Thyroid gland (tissue), 4 donors: ENCODE measurements at places on chromosomes 6 and 20.

- DNase-seq, result no peak
These were observed 697.3 kb downstream of the FRK start for GRCh38 chr6:115363379-115363778.

- no peak for DNase-seq
These were observed 132.4 kb downstream of the BMP7 start for GRCh38 chr20:57133926-57134650.

DNA sequence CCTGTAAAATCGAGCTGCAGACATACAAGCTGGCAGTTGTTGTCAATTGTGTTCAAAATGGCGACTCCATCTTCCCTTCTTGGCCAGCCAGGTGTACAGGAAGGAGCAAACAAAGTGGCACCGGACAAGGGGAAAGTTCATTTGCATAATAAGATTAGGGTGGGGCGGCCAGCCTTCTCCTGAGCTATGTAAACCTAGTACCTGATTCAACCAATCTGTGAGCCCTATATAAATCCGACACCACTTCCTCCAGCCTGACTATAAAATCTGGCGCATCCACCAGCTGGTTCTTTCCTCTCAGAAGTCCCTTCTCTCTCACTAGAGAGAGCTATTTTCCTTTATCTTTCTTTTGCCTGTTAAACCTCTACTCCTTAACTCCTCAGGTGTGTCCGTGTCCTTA is 8.1 kb upstream of the HBS1L start:
- no peak for DNase-seq

DNA sequence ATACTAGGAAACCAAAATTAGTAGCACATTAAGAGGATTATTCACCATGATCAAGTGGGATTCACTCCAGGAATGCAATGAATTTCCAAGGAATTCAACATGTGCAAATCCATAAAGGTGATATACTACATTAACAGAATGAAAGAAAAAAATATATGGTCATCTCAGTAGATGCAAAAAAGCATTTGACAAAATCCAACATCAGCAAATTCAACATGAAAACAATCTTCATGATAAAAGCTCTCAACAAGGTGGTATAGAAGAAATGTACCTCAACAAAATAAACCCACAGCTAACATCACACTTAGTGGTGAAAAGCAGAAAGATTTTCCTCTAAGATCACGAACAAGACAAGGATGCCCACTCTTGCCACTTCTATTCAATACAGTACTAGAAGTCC is 74.4 kb upstream of the PDE10A start:
- no peak for DNase-seq

- no peak for DNase-seq
These were observed 123.9 kb downstream of the MAP3K4 start for GRCh38 chr6:161115468-161115867.

- DNase-seq, result no peak
These were observed 59.2 kb upstream of the CD93 start for GRCh38 chr20:23145281-23145700.

DNA sequence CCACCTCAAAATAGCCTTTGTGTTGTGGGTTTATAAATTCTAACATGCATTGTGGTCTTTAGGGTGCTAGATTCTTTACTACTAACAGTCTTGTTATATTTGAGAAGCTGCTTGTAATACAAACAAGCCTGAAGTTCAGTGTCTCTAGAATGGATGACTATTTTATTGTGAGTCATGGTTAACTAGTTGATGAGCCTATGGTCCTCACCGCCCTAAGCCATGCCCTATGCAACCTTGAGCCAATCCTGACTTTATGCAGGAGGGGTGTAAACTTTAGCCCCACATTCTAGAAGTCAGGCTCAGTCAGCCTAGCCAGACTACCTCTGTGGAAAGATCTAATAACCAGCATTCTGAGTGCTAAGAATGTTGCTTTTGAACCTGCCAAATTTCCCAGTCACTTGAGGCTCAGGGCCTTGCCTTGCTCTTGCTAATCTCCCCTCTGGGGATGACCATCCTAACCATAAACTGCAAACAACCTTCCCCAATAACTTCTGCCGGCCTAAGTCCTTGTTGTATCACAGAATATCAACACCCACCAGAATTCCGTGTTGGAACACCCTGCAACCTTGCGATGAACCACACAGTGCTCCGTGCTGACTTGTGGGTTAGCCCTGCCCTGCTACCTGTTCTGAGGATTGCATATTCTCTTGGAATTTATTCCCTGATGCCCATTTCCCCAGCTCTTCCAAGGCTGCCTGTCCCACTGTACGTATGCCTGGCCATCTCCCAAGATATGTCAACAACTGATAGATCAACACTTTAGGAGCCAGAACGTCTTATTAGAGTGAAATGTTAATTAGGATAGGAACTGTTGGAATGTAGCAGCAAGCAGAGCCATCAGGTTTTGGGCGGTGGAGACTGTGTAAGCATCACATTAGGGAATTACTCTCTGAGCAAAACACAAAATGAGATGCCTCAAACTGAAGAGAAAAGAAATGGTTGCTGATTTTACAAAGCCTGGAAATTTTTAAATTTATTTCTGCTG is 71.7 kb upstream of the CEP85L start:
- DNase-seq, result no peak

- no peak for DNase-seq
These were observed 127.1 kb downstream of the MYO6 start for GRCh38 chr6:75876152-75876551.
